SIG-M5 (cell line): ENCODE measurements at places on chromosomes 1 and 21.
A peak's percentile ranks its signal among the peaks of the same experiment; 100 is the strongest.

DNA sequence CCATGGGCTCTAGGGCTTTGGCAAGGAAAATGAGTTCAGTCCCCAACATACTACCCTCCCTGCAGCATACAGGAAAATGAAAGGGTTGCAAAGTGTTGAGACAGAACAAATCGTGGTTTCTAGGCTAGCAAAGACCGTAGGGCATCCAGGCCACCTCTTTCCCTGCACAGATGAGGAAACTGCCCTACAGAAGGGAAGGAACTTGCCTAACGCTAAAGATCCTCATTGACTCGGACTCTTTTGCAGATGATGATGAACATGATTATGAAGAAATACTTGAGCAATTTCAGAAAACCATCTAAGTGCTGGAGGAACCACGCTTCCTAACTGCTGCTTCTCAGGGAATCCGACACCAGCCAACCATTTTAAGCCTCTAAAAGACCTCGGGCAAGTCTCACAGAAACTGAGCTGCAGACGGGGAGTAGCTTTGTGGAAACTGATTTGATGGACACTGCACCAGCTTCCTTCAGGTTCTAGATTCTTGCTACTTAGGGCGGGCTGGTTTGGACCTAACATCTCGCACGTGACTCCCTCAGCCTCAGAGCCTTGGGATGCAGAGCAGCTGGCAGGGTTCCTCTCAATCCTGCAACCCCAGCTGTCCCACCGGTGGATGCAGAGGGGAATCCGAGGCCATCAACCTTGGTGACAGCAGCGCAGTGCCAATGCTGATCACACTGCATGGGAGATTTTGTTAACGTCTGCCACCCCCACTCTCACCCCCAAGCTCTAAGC lies 13.4 kb downstream of the THEMIS2 start:
- peak; percentile 85 for DNase-seq

- no peak for DNase-seq
These were observed 8.6 kb downstream of the MORN1 start for GRCh38 chr1:2382621-2383361.

GRCh38 chr1:186799689-186800054 lies 29.1 kb upstream of the PLA2G4A start:
- DNase-seq = no peak

DNA sequence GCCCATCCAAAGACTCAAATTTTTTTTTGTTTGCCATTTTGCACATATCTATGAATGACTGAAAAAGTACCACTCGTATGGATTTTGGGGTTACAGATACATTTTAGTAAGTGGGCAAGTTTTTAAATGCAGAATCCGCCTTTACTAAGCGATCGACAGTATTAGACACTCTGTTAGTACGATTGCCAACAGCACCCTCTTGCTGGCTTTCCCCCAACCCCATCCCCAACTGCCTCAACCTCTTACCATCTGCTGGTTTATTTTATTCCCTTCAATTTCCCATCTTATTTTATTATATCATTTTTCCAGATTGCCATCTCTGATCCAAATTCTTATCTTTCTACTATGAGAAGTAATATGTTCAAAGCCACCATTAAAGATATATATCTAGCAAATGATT lies 244.8 kb downstream of the LRRIQ3 start:
- DNase-seq = no peak

- DNase-seq = no peak
These were observed 107.7 kb downstream of the AJAP1 start for GRCh38 chr1:4762146-4762545.

- DNase-seq = no peak
These were observed 339.2 kb upstream of the AJAP1 start for GRCh38 chr1:4315202-4315601.
